ENCODE measurements at places on chromosomes 1 and 21.

DNA sequence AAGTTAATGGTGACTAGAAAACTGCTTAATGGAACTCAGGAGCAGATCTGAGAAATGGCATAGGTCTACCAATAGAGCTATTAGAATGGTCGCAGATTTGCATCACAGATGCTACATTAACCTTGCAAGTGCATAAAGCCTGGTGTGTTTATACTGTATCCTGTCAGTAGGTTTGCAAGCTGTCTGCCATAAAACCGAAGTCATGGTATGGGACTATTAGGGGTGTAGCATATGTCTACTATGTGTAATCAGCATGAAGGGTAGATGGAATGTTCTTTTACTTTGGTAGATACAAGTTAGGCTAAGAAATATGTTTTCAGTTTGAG is 574.2 kb upstream of the ADGRL2 start:
- no peak for DNase-seq

DNA sequence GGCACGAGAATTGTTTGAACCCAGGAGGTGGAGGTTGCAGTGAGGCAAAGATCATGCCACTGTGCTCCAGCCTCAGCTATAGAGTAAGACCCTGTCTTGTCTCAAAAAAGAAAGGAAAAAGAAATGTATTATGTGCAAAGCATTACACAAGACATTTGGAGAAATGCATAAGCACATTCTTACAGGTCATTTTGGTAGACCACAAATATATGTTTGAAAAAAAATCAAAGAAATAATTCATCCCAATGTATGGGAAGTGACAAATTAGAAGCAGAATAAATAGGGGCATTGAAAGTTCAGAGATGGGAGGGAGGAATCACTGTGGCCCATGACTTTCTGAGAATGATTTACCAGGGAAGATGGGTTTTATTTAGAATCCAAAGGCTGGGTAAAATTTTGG is 283.5 kb upstream of the ADAMTS5 start:
- no peak for DNase-seq

DNA sequence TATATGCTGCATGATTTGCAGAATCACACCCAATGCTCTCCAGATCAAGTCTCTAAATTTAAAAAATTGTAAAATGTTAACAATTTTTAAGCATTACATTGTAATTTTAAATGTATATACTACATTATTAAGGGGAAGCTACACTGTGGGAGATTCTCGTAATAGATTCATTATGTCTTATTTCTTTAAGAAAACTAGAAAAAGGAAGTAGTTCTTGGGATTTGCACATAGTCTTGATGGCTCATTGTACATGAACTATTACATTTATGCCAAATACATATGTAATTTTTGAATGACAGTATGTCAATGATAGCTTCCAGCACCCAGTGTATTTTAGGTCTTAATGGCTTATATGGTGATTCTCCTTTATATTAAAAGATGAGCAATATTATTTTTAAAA is 250.3 kb downstream of the PTPRC start:
- DNase-seq: no peak

DNA sequence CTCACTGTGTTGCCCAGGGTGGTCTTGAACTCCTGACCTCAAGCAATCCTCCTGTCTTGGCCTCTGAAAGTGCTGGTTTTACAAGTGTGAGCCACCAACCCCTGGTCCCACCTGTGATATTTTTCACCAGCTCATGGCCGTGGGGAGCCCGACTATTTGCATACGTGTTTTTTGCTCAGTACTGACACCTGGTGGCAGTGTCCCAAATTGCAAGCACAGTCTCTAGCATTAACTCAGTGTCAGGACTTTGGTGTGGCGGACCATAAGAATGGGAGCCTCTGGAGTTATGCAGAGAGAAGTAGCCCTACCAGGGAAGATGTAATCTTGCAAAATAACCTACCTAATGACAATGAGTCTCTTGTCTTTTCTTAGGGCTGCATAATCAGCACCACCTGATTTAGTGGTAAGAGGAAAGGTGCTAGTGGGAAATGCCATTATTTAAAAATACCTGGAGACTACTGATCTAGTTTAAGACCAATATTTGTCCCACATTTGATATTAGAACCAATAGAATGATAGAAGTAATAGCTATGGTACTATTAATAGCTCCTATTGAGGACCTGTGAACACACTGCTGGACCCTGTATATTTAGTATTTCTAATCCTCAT is 305.4 kb downstream of the DISC1 start:
- no peak for DNase-seq

DNA sequence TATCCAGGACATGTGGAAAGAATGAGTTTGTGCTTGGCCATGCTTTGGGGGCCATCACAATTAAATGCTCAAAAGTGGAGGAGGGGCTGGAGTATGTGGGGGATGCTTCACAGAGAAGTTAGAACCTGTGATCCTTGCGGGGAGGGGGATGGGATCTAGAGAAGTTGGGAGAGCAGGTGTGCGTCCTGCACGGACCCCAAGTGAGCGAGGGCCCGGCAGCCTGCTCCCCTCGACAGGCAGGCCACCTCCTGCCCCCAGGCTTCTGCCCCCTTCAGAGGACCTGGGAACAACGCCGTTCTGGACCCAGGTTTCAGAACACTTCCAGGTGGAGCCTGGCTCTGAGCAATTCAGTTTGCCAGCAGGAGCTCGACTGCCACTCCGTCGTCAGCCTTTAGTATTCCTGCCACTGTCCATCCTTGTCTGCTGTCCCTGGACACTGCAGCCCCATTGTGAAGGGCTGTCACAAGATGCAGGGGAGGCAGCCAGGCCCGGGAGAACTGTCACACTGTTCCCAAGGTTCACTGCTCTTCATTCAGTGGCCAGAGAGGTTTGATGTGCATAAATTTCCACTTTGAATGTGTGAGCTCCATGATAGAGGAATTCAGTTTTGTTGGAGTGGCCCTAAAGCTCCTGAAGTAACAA is 112.2 kb downstream of the DHRS3 start:
- DNase-seq: no peak

GRCh38 chr1:156488566-156489165 is 11.9 kb downstream of the MEF2D start:
- no peak for DNase-seq

- DNase-seq: no peak
Measured at GRCh38 chr1:187151555-187151954, 322.8 kb downstream of the PLA2G4A start.

- DNase-seq: no peak
Measured at GRCh38 chr1:178048426-178048825, 45.5 kb upstream of the RASAL2 start.

GRCh38 chr1:201350884-201351283 is 26.6 kb downstream of the TNNT2 start:
- DNase-seq: no peak

GRCh38 chr1:235919833-235920441 is 53.2 kb upstream of the LYST start:
- no peak for DNase-seq

DNA sequence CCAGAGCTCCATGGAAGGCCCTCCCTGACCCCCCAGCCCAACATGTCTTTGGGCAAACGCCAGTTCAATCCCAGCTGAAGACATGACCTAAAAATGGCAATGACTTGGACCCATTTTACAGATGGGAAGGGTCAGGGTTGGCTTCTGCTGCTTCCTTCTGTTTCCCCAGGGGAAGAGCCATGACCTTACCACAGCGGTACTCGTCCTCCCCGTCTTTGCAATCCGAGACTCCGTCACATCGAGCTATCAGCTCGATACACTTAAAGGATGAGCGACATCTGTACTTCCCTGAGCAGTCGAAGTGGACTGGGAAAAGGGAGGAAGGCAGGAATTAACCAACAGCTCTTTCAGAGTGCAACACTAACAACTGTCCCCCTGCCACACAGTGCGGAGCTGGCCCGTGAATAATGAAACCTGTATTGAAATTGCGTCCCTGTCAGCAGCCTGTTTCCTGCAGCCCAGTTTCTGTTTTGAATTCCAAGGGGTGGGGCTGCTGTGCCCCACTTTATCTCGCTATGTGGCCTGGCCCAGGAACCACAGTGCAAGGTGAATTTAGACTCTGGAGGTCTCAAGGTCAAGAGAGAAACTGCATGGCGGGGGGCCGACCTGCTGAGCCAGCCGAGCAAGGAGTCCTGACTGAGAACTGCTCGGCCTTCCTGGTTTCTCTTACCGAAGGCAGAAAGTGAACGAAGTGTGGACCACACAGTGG is 7.0 kb downstream of the TMPRSS3 start:
- no peak for DNase-seq

Data from cortex of kidney (tissue), 1 donor.